ENCODE measurements at places on chromosomes 2 and 18. TPM values are rescaled to one million over a fixed set of nuclear protein-coding genes. Genes with fewer than 3 reads are reported as not detected.
A peak's percentile ranks its signal among the peaks of the same experiment; 100 is the strongest.

DNA sequence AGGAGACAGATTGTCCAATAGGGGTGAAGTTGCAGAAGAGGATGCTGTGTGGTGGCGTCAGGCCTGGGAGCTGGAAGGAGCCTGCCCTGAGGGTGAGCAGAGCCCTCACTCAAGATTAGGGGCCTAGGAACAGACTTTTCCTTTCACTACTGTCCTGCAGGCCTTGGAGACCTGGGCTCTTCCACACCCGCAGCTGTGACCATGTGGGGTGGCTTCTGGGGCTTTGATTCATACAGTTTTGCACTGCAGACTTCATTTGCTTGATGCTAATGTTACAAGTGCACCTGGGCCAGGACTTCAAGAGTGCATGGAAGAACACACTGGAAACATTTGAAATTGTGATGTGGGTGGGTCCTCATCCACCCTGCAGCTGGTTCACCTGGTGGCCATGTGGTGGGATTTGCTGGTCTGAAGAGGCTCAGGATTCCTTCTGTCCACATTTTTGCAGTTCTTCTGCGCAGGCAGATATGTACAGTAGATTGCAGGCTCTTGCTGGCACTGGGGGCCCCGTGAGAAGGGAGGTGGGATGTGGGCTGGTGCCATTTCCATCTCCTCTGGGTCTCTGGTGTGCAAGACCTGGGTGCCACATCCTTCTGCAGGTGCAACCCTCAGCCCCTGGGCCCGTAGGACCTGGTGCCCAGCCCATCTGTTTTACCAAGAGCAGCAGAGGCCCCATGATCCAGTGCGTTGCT is 9.9 kb downstream of the GLI2 start:
- DNase-seq = no peak

GRCh38 chr2:102520801-102521200 is 47.8 kb downstream of the SLC9A4 start:
- no peak for DNase-seq

DNA sequence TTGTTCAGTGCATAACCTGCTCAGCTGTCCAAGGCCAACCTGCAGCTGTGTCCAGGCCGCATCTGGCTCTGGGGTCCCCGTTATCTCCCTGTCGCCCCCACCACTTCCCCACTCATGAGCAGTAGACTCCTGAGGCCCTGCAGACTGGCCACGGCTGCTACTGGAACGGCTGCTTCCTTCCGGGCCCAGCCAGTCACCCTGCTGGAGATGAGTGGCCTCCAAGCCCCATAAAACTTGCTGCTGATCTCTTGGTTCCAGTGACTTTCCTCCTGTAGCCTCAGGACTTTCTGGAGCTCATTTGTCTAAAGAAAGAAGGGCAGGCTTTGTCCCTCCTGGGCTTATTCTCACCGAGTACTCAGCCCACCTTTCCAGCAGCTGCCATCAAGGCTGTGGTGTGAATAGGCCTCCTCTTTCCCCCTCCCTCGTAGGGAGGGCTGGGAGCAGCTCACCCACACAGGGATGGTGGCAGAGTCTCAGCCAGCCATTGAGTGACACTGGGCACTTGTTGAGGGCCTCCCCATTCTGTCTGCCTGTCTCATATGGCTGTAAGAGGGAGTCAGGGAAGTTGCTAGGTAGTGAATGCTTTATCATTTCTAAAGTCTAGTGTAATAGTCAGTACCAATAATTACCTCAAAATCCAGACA is 257.3 kb downstream of the MYCN start:
- DNase-seq = no peak

- DNase-seq = no peak
Measured at GRCh38 chr2:169729274-169729605, 4.4 kb upstream of the KLHL23 start.

DNA sequence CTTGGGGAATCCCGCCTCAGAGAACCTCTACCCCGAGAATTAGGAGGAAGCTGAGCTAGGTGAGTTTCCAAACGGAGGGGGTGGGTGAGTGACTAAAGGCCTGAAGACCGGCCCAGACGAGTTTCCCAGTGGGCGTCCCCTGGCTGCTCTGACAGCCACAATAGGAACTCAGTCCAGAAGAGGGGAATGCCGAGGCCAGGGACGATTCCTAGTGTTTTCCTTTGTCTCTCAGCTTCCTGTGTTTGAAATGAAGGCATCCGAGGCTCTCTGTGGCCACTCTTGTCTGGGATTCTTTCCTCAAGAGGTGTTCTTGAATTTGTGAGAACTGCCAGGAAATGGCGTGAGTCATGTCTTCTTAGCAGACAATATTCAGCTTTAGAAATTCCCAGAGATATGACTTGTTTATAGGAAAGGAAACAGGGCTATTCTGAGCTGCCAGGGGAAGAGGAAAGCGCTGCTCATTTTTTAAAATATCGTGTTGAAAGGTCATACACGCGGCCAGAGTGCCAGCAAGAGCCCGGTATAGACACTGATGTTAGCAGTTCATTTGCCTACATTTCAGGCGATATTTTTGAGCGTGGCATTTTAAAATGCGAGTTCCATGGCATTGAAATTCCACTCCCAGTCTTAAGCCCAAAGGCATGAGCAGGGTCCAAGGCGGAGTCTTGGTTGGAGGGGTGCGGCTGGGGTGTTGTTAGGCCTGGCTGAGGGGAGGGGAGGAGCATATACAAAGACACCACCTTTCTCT is 169.1 kb upstream of the KLF7 start:
- DNase-seq = peak; percentile 100

DNA sequence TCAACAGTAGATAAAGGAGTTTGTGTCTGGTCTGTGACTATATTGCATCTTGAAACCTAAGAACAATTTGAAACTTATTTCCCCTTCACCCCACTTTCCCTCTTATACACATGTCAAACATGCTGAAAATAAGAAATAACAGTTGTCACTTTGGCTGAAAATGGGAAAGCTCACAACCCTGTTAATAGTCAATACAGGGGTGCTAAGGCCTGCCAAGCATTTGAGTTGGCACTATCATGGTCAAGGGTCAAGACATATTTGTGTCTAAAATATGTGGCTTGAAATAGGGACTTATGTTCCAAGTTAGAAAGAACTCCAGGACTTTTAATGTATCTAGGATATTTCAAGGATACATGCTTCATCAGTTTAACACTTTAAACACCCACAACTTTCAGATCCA is 20.6 kb downstream of the PAIP2B start:
- DNase-seq = no peak

DNA sequence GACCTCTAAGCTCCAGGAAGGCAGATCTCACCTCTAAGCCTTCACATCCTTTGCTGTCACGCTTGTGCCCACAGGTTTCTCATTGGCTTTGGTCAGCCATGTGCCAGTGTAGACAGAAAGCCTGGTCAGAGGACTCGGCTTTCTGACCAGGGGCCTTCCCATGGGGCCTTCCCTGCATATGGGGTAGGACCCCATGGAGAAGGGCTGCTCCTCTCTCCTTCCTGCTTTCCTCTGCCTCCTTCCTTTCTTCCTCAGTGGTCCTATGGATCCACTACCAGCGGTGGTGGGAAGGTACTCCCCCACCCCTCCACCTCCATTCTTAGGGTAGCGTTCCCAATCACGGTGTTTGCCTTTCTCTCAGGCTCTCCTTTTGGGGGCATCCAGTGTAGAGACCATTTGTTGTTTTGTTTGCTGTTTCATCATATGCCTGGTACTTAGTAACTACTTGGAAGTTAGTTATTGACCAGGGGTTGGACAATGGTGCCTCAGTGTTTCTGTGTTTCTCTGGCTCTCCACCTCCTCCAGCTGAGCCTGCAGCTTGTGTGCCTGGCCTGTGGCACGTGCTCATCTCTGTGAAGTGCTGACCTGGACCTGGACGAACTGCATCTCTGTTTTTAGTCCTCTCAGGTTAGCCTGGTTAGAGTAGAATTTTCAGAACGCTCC is 71.6 kb downstream of the ZNF407 start:
- DNase-seq = no peak

DNA sequence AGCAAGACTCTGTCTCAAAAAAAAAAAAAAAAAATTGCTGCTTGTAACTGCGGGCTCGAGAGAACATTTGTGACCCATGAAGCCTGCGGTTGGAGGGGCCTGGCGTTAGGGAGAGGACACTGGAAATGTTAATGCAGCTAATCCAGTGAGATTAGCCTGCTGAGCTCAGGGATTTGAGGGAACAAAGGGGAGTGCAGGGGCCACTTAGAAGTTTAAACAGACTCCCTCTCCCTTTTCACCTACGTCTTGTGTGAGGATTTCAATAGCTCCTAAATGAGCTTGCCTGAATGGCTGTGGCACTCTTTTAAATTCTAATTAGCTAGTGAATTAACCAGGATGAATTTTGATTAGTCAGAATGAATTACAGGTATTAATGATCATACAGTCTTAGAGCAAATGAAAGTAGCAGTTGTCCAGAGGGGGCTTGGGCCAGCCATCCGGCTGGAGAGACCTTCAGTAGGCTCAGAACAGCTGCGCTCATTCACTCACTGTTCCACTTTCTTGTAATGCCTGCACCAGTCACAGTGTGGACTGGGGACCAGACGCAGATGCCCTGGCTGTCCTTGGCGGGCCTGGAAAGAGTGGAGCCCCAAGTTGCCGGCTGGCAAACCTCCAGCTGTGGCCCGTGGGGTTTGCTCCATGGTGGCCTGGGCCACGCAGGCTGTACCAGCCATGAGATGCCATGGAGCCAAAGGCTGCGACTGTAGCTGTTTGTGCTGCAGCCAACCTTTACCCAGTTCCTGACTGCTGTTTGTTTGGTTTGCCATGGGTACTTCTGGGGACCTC is 20.8 kb downstream of the LDLRAD4 start:
- DNase-seq = no peak

DNA sequence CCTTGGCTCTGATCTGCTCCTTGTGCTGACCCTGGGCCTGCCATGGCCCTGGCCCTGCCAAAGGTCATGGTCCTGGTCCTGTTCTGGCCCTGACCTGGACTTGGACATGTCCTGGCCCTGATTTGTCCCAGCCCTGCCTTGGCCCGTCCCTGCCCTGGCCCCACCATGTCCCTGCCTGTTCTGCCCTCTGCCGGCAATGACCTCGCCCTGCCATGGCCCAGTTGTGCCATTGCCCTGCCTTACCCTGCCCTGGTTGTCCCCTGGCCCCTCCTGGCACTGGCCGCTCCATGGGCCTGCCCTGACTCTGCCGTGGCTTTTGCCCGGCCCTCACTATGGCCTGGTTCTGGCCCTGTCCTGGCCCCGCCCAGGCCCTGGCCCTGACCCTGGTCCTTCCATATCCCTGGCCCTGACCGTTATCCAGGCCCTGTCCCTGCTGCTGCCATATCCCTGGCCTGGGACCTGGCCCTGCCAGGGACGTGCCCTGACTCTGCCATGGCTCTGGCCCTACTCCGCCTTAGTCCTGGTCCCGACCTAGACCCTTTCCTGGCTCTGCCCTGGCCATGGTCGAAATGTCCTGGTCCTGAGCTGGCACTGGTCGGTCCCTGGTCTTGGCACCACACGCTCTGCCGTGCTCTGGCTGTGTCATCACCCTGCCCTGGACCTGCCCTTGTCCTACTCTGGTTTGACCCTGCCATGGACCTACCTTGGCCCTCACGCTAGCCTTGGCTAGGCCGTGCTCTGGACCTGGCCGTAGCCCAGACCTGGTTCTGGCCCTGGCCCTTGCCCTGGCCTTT is 6.8 kb upstream of the ANKRD62 start:
- DNase-seq = no peak

GRCh38 chr2:20539133-20539719 is 92.4 kb downstream of the RHOB start:
- DNase-seq = peak; percentile 71

- DNase-seq = no peak
Measured at GRCh38 chr18:28890791-28891190, 713.9 kb upstream of the CDH2 start.

- DNase-seq = peak; percentile 87
Measured at GRCh38 chr2:152611458-152612231, 105.6 kb downstream of the PRPF40A start.

DNA sequence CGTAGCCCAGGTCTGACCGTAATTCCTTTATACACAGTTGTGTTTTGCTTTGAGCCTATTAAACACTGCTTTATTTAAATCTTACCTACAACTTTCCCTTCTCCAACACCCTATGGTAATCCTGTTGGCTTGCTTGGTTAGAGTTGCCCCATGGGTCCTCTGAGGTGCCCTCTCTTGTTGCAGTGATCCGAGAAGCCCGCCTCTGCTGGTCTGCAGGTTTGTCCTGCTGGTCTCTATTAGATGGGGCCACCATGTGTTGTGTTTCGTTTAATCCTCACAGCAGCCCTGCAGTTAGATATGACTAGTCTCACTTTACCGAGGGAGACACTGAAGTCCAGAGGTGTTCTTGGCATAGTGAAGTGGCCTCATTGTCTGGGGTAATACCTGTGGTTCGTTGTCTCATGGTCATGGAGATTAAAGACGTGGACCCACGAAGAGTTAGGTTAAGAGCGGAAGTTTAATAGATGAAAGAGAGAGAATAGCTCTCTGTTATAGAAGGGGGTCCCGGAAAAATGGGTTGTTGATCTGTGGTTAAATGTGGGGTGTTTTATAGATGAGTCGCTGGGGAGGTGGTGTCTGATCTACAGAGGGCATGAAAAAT is 7.2 kb upstream of the PDIA6 start:
- DNase-seq = no peak

Gene EGR4
- total RNA-seq = not detected

Gene CCDC74B
- 0.85 TPM for total RNA-seq

Gene SLC5A7
- total RNA-seq = not detected

Gene MALL
- total RNA-seq = 0.77 TPM

Gene BABAM2
- 31.8 TPM for total RNA-seq

Gene SOCS6
- total RNA-seq = 24.1 TPM

Gene SERPINB11
- not detected for total RNA-seq

Gene KANSL3
- 13.2 TPM for total RNA-seq

Gene C1GALT1C1L
- total RNA-seq = 0.87 TPM
